ENCODE measurements at places on chromosomes 7 and 10.
A peak's percentile ranks its signal among the peaks of the same experiment; 100 is the strongest.

- no peak for DNase-seq
Observed at GRCh38 chr10:76184647-76185046, 753.2 kb downstream of the LRMDA start.

DNA sequence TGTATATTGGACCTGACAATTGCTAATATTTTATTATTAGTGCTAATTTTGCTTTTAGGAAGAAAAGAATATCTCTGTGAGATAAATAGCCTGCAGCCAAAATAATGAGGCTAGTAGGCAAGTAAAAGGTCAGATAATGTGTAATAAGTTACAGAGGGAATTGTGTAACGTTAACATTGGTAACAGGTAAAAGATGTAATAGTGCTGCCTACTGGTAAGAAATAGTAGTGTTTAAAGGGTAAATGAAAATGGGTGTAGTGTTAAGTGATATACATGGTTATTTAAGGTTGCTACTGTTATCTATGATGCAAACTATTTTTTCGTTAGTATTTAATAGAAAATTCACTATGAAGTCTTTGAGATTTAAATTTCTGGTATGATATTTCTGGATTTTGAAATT lies 9.2 kb upstream of the FOXP2 start:
- peak; percentile 63 for DNase-seq

- DNase-seq, result no peak
Observed at GRCh38 chr7:92589056-92589455, 1.1 kb downstream of the FAM133B start.

DNA sequence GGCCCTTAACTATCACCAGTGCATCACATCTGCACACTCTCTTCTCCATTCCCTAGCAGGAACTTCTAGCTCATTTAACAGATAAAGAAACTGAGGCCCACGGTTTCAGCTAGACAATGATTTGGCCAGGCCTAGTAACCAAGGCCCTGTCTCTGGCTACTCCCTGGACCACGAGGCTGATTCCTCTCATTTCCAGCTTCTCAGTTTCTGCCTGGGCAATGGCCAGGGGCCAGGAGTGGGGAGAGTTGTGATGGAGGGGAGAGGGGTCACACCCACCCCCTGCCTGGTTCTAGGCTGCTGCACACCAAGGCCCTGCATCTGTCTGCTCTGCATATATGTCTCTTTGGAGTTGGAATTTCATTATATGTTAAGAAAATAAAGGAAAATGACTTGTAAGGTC lies 13.5 kb downstream of the AQP1 start:
- no peak for DNase-seq

- DNase-seq, result peak; percentile 63
Observed at GRCh38 chr10:26556748-26557640, 118.9 kb downstream of the APBB1IP start.

GRCh38 chr10:103613616-103614015 lies 120.1 kb downstream of the NEURL1 start:
- no peak for DNase-seq

DNA sequence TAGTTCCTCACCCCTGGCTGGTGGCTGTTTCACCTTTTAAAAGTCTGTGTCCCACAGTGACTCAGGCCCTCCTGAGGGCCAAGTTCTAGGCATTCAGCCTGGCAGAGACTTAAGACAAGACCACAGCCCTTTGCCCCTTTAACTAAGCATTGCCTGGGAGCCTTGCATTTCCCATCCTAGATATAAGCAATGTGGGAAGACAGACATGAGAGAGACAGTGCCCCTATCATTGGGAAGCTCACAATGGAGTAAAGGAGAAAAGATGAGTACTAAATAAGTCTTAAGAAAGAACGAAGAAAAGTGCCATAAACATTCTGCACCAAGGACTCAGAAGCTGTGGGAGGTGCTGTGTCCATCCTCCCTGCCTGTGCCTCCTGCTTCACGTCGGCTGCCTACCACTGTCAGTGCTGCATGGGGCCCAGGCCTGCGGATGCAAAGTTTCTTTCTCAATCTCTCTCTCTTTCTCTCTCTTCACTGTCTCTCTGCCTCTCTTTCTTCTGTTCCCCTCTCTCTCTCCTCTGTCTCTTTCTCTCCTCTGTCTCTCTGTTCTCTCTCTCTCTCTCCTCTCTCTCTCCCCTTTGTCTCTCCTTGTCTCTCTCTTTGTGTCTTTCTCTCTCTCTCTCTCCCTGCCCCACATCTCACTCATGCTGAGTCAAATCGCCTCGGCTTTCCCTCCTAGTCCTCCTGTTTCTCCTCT lies 21.5 kb downstream of the GPRIN2 start:
- no peak for DNase-seq

- DNase-seq, result peak; percentile 83
Observed at GRCh38 chr10:21372651-21373410, 152.7 kb downstream of the SKIDA1 start.

Measured in SK-MEL-5 (cell line).